GM23338 (cell line): ENCODE measurements at places on chromosomes 5 and 9.

DNA sequence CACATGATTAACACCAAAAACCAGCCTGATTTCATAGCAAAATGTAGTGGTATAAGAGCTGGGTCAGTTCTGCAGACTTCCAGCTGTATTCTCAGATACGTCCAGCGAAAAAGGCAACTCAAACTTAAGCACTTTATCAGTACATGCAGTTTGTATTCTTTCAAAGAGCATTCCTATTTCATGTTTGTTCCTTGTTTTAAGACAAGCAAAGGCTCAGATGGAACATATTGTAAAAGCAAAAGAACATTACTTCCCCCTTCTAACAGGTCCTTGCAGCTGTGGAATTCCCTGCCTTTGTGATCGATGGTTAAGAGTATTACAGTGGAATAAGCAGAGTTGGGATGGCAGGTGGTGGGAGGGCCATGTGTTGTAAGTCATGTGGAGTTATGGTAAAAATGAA lies 86.3 kb upstream of the GRHPR start:
- H3K4me3 ChIP-seq = no peak overlapping the region
- no peaks in the 10 kb centered on the region for H3K27me3 ChIP-seq
- H3K4me1 ChIP-seq = peaks cover 32% of the 10 kb centered on the region
- H3K36me3 ChIP-seq = no peaks in the 10 kb centered on the region
- DNase-seq = no peak

GRCh38 chr5:151870820-151871219 lies 53.8 kb downstream of the GLRA1 start:
- no peaks in the 10 kb centered on the region for H3K36me3 ChIP-seq
- no peak overlapping the region for H3K4me3 ChIP-seq
- H3K27ac ChIP-seq = no peak overlapping the region
- no peaks in the 10 kb centered on the region for H3K27me3 ChIP-seq

DNA sequence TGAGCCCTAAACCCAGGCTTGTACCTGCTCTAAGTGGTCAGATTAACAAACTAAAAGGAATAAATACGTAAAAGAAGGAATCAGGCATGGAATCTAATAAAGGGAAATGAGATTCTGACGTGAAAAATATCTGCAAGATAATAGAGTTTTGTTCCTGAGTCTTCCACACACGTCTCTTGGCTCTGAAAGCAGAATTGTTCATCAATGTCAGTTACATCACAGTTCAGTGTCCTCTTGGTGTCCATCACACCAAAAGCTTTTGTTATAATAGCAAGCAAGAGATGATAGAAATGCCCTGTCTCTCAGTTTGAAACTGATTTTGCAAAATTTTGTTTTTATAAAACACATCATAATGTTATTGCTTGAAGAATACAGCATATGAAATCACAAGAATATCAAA lies 34.7 kb upstream of the NMUR2 start:
- no peak for DNase-seq
- H3K27ac ChIP-seq = no peak overlapping the region
- H3K4me3 ChIP-seq = no peak overlapping the region

DNA sequence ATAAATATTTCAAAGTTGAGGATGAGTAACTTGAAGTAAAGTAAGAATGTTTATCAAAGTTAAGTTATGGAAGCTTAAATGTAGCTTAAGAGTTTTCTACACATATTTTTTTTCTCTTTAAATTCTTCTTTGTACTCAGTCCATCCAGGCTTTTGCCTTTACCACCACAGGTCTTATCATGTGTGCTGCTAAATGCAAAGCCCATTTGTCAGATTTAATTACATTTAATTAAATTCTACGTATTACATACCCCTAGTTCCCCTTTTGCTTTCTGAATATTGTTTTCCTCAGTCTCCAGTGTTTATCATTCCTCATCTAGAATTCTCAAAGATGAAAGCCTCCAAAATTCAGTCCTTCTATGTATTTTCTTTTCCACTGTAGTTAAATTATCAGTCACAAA lies 1841.9 kb downstream of the EFNA5 start:
- no peak for DNase-seq
- H3K36me3 ChIP-seq = no peaks in the 10 kb centered on the region
- H3K4me1 ChIP-seq = no peaks in the 10 kb centered on the region
- H3K27me3 ChIP-seq = no peaks in the 10 kb centered on the region
- H3K4me3 ChIP-seq = no peak overlapping the region
- no peak overlapping the region for H3K27ac ChIP-seq

DNA sequence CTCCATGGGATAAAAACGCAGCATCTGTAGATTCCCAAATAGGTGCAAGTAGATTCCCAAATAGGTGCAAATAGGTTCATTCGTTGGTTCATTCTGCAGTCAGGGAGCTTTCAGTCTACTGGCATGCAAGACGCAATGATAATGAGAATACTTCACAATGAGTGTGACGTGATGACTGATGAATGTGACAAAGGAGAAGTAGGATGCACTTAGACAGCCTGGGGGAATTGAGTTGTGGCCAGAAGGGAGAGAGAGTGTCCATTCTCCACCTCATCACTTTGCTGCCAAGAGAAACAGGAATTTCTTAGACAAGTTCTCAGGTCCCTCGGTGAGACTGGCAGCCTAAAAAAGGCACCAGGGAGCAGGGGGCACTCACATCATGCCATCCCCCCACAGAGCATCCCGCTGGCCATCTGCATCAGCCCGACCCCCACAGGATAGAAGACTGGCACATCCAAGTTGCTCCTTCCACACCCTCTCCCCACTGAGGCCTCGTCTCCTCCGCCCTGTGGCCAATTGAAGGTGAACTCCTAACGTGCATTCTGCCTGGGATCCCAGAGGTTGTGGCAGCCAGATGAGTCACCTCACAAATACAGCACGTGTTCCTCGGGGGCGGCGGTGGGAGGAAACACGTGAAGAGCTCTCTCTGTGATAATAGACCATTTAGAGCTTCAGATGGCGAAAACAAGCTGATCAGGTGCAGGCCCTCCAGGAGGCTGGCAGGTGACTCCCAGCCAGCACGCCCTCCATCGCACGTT lies 19.9 kb upstream of the KCNIP1 start:
- H3K4me3 ChIP-seq = no peak overlapping the region
- no peak overlapping the region for H3K27ac ChIP-seq
- H3K27me3 ChIP-seq = no peaks in the 10 kb centered on the region
- no peaks in the 10 kb centered on the region for H3K36me3 ChIP-seq

GRCh38 chr5:148776780-148777179 lies 49.6 kb upstream of the ADRB2 start:
- H3K4me1 ChIP-seq = peaks cover 15% of the 10 kb centered on the region
- no peaks in the 10 kb centered on the region for H3K36me3 ChIP-seq
- H3K4me3 ChIP-seq = no peak overlapping the region
